Activated CD4-positive, alpha-beta memory T cell treated with anti-CD3 and anti-CD28 coated beads, Interleukin-2, amount 10 ng/mL, durations not matched to agents 7 days and 5 days (primary cell): ENCODE measurements at places on chromosomes 13 and 19. TPM values are rescaled to one million over a fixed set of nuclear protein-coding genes. Genes with fewer than 3 reads are reported as not detected.

The PBX4 gene
- total RNA-seq: 49.0 TPM

The KCNRG gene
- 0.30 TPM for total RNA-seq

The LYL1 gene
- total RNA-seq: 5.7 TPM

The MCEMP1 gene
- not detected for total RNA-seq

The ANKLE1 gene
- total RNA-seq: 8.2 TPM

The CGB8 gene
- total RNA-seq: not detected

DNA sequence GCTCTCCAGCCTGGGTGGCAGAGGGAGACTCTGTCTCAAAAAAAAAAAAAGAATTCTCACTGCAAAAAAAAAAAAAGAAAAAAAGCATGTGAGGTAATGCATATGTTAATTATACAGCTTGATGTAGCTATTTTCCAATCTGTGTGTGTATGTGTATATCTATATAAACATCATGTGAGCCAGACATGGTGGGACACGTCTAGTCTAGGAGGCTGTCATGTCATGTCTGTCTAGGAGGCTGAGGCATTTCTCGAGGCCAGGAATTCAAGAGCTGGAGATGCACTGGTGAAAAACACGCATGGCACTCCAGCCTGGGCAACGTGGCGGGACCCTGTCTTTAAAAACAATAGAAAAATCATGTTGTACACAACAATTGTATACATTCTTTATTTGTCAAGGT lies 6.9 kb upstream of the SBK3 start:
- DNase-seq: no peak
- H3K27me3 ChIP-seq: peaks cover 7% of the 10 kb centered on the region
- H3K36me3 ChIP-seq: no peaks in the 10 kb centered on the region
- H3K4me1 ChIP-seq: no peaks in the 10 kb centered on the region
- no peak overlapping the region for H3K27ac ChIP-seq

- H3K4me3 ChIP-seq: no peak overlapping the region
- peaks cover 52% of the 10 kb centered on the region for H3K36me3 ChIP-seq
- no peaks in the 10 kb centered on the region for H3K27me3 ChIP-seq
- H3K4me1 ChIP-seq: peaks cover 76% of the 10 kb centered on the region
These were observed 18.3 kb downstream of the RASA3 start for GRCh38 chr13:114114006-114114640.

- H3K36me3 ChIP-seq: no peaks in the 10 kb centered on the region
- H3K27me3 ChIP-seq: peaks cover 23% of the 10 kb centered on the region
- H3K4me1 ChIP-seq: peaks cover 17% of the 10 kb centered on the region
- DNase-seq: no peak
- H3K4me3 ChIP-seq: no peak overlapping the region
These were observed 39.0 kb upstream of the CD33 start for GRCh38 chr19:51185868-51186215.

GRCh38 chr19:35291916-35292315 lies at the start of gene MAG:
Gene MAG, plus strand, starts transcription at chr19:35292161. Its CDS starts 3,248 bp downstream, at chr19:35295409.
- no peaks in the 10 kb centered on the region for H3K36me3 ChIP-seq
- no peak within 1 kb of the TSS for H3K27ac ChIP-seq
- peaks cover 8% of the 10 kb centered on the region for H3K4me1 ChIP-seq
- DNase-seq: no peak
- peaks cover 4% of the 10 kb centered on the region for H3K27me3 ChIP-seq
- H3K4me3 ChIP-seq: no peak within 1 kb of the TSS

DNA sequence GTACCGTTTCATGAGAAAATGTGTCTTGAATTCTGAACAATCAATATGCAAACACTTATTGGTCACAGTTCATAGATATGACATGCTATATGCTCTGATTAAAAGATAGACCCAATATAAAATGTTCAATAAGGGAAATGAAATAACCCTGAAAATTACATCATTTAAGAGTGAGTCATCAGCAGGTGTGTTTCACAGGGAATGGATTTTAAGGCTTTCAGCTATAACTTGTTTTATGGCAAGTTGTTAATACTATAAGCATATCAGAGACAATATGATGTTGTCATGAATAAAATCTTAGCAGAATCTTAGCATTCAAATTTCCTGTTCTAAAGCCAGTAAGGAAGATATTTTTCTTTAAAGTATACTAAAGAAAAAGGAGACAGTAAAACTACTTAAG lies 483.4 kb upstream of the PCDH9 start:
- no peaks in the 10 kb centered on the region for H3K36me3 ChIP-seq
- H3K27me3 ChIP-seq: no peaks in the 10 kb centered on the region
- no peak overlapping the region for H3K4me3 ChIP-seq
- no peak overlapping the region for H3K27ac ChIP-seq

DNA sequence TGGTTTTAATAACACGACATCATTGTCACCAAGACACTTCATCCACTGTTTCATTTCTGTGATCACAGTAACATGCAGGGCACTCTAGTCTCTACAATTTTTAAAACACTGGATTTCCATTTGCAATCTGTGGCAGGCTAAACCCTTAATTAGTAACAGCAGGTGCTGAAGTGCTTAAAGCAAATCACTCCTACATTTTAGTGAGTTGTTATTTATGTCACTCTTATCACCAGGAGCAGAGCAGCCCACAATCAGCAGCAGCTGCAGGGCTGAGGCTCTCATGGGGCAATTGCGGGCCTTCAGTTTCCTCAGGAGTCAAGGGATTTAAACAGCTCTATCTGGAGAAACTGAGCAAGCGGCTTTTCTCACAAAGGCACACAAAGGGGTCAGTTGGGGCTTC lies 1.6 kb downstream of the SOHLH2 start:
- no peak overlapping the region for H3K27ac ChIP-seq
- no peaks in the 10 kb centered on the region for H3K4me1 ChIP-seq
- no peaks in the 10 kb centered on the region for H3K36me3 ChIP-seq
- H3K4me3 ChIP-seq: no peak overlapping the region
- DNase-seq: no peak
- no peaks in the 10 kb centered on the region for H3K27me3 ChIP-seq

GRCh38 chr19:791007-791566 lies 6.2 kb upstream of the PTBP1 start:
- H3K27ac ChIP-seq: no peak overlapping the region
- H3K4me3 ChIP-seq: no peak overlapping the region
- peaks cover 1% of the 10 kb centered on the region for H3K4me1 ChIP-seq
- no peaks in the 10 kb centered on the region for H3K27me3 ChIP-seq

GRCh38 chr13:98410612-98411011 lies 166.3 kb downstream of the STK24 start:
- H3K4me3 ChIP-seq: no peak overlapping the region
- no peak for DNase-seq
- peaks cover 34% of the 10 kb centered on the region for H3K27me3 ChIP-seq
- no peak overlapping the region for H3K27ac ChIP-seq
- H3K4me1 ChIP-seq: peaks cover 3% of the 10 kb centered on the region

DNA sequence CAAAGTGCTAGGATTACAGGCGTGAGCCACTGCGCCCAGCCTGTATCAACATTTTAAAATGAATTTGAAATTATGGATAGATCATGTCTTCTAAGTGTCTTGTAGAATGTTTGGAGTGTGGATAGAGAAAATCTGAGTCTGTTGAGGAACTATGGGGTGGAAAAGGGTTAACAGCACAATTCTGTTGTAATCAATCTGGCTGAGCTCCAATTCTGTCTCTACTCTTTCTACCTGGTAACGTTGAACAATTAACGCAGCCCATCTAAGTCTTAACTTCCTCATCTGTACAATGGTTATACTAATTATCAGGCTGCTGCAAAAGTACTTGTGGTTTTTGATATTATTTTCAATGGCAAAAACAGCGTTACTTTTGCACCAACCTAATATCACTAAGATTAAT lies 4.1 kb downstream of the FPR2 start:
- H3K27ac ChIP-seq: no peak overlapping the region
- DNase-seq: no peak
- peaks cover 1% of the 10 kb centered on the region for H3K27me3 ChIP-seq

DNA sequence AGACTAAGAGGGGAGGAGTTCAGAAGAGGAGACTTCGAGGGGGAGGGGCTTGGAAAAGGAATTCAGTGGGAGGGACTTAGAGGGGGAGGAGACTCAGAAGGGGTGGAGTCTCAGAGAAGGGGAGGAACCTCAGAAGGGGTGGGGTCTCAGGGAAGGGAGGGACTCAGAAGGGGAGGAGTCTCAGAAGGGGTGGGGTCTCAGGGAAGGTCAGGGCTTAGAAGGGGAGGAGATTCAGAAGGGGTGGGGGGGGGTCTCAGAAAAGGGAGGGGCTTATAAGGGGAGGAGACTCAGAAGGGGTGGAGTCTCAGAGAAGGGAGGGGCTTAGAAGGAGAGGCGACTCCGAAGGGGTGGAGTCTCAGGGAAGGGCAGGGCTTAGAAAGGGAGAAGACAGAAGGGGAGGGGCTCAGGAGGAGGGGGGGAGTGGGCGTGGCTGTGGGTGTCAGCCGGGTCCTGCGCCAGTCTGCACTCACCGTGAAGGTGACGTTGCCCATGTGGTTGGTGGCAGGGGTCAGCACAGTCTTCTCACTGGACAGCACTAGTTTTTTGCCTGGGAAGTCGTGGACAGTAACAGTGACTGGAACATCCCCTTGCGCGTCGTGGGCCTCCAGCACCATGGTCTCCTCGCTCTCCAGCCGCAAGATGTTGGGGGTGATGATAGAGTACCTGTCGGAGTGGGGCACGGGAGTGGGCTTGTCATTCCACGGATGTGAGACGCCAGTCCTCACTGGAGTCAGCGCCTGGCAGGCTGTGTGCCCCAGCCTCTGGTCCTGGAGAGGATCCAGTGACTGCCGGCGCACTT lies 1.5 kb downstream of the C3 start:
- peak; percentile 34 for DNase-seq
- H3K27ac ChIP-seq: no peak overlapping the region
- H3K4me1 ChIP-seq: peaks cover 30% of the 10 kb centered on the region
- H3K36me3 ChIP-seq: no peaks in the 10 kb centered on the region
- H3K4me3 ChIP-seq: no peak overlapping the region

DNA sequence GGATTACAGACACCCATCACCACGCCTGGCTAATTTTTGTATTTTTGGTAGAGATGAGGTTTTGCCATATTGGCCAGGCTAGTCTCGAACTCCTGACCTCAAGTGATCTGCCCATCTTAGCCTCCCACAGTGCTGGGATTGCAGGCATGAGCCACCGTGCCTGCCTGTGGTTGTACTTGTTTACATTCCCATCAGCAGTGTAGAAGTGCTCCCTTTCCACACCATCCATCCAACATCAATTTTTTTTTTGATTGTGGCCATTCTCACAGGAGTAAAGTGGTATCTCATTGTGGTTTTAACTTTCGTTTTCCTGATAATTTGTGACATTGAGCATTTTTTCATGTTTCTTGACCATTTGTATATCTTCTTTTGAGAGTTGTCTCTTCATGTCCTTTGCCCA lies 1019.4 kb upstream of the SLC10A2 start:
- no peaks in the 10 kb centered on the region for H3K4me1 ChIP-seq
- DNase-seq: no peak

- no peak for DNase-seq
- H3K36me3 ChIP-seq: no peaks in the 10 kb centered on the region
- no peaks in the 10 kb centered on the region for H3K4me1 ChIP-seq
- H3K27ac ChIP-seq: no peak overlapping the region
- H3K27me3 ChIP-seq: peaks cover 6% of the 10 kb centered on the region
These were observed 460.3 kb downstream of the TSHZ3 start for GRCh38 chr19:30888937-30889336.
